ENCODE measurements at places on chromosomes 3 and 15.

DNA sequence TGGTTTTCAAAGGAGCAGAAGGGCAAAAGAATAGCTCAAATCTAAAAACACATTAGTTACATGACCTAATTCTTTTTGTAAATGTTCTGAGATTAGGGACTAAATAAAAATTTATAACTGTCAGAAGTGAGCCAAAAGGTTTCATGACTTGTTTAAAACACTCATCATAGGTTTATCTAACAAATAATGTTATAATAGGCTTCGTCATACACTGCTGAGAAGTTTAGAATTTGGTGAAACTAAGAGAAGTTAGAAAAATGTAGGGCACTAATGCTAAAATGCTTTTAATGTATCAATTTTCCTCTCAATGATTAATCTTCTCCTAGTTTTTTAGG lies 468.8 kb upstream of the CDIN1 start:
- no peak for DNase-seq

DNA sequence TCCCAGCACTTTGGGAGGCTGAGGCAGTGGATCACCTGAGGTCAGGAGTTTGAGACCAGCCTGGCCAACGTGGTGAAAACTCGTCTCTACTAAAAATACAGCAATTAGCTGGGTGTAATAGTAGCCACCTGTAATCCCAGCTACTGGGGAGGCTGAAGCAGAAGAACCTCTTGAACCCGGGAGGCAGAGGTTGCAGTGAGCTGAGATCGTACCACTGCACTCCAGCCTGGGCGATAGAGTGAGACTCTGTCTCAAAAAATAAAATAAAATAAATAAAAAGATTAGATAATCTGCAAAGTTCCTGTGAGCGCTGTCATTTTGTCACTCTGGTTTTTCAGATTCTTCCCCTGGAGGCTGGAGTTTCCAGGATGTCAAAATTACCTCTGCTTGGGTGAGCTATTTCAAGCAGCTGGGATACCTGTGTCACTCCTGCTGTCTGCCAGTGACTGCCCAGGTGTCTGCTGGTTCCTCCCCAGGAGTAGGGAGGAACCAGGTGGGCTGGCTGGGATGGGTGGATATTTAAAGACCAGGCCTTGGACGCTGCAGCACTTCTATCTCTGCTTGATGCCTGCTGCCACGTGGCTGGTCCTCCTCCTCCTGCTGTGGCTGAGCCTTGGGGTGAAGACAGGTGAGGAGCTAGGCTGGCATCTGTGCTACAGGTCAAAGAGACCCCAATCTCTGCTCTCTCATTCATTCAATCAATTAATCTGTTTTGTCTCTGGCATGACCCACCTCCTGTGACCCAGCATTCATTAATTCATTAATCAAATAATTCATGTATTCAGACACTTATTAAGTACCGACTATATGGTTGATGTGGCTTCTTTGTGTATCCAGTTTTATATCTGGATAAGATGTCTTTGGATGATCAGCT lies 19.5 kb upstream of the MUC20 start:
- no peak for DNase-seq

- DNase-seq: no peak
These were observed 85.9 kb downstream of the FAIM start for GRCh38 chr3:138694287-138695007.

DNA sequence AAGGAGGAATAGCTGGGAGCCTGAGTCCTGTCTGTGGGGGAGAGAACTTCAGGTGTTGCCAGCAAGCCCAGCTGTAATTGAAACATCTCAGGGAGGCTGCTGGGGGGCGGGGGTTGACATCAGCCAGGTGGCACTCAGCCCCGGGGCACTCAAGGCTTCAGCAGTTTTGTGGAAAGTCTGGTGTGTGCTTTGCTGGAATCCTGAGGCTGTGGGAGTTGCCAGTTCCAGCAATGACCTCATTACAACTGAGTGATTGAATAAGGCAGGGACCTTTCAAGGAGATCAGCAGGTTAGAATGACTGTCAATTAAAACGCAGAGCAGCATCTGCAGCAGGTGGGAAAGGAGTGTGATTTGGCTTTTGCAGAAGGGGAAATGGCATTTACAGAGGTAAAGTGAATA lies 75.7 kb downstream of the FAM43A start:
- no peak for DNase-seq

DNA sequence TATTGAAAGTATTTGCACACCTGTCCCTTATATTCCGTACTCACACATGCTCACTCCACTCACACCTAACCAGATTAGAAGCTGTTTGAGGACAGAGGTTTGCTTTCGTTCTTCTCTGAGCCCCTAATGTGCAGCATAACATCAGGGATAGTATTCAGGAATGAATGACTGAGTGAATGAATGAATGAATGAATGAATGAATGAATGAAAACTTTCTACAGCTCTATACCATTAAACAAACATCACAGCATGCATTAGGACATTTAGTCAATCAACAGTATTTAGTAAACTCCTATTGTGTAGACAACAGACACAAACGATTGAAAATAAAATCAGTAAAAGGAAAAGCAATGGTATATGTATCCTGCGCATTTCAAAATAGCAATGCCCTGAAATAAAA lies 212.7 kb downstream of the SHQ1 start:
- DNase-seq: no peak

DNA sequence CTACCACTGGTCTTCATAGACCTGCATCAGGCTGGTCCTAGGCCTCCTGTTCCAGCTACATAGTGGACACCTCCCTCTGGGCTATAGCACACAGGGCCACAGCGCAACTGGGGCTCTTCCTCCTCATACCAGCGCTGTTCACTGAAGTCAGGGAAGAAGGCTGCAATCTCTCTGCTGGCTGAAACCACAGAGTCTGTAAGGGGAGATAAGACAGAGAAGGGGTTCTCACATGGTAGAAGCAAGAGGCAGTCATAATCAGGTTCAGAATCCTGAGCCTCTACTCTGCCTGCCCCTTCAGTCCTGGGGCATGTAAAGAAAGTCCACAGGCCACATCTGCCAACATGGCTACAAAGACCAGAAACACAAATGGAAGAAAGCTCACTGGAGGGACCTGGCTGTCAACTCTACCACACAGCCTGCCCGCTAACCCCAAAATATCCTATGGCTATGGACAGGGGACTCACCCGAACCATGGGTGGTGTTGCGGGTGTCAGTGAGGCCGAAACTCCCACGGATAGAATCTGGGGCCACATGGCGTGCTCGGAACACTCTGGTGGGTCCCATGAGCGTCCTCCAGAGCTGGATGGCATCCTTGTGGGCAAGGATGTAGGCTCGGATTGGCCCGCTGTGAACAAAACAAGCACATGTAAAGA lies 38.7 kb downstream of the SPINK8 start:
- DNase-seq: no peak

DNA sequence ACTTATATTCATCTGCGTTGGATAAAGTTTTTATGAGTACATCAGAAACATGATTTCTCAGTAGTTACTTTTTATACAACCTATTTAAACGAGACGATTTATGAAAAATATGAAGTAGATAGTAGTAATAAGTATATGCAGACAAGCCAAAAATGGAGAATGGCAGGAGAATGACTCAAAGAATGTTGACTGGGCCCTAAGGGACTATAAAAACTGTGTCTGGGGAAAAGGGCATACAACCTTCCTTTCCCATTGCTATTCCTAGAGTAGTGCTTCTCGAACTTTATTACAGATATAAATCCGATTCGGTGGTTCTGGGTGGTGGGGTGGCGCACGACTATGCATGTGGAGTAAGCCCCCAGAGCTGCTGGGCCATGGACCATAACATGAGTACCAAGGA lies 558.5 kb downstream of the FOXP1 start:
- no peak for DNase-seq

- no peak for DNase-seq
These were observed 128.9 kb downstream of the KLF13 start for GRCh38 chr15:31455499-31455898.

DNA sequence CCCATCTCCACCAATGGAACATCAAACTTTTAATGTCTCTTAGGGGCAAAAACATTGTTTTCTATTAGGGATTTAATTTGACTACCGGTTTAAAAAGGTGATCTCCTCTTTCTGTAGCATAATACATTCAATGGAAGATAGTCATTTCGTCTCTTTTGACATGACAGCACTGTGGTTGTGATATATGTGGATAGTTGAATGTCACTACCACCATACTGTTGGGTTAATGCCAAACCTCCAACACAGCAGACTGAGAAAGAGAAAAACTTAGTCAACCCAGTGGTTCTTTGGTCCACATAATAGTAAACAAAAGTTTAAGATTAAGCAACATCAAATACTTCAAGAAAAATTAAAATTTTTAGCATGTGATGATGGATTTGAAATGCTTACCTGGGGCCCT lies 530.4 kb downstream of the AGBL1 start:
- DNase-seq: no peak

GRCh38 chr15:42456971-42457370 lies 34.0 kb downstream of the ZNF106 start:
- DNase-seq: no peak

DNA sequence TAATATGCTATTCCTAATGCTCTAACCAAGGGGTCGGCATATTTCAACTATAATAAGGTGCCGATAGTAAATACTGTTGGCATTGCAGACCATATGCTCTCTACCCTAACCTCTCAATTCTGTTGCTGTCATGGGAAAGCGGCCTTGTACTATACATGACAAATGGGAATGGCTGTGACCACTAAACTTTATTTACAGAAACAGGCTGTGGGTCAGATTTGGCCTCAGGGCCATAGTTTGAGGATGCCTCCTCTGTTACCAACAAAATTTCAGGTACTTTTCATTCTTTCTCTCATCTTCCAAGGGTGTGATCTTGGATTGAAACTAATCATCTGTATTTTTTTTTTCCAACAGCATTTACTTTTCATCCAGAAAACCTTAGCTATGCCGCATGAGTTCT lies 242.0 kb downstream of the MAGI1 start:
- no peak for DNase-seq

GRCh38 chr3:9019259-9019961 lies 56.1 kb upstream of the RAD18 start:
- DNase-seq: no peak

- DNase-seq: no peak
These were observed 3.3 kb upstream of the CP start for GRCh38 chr3:149224736-149225594.

DNA sequence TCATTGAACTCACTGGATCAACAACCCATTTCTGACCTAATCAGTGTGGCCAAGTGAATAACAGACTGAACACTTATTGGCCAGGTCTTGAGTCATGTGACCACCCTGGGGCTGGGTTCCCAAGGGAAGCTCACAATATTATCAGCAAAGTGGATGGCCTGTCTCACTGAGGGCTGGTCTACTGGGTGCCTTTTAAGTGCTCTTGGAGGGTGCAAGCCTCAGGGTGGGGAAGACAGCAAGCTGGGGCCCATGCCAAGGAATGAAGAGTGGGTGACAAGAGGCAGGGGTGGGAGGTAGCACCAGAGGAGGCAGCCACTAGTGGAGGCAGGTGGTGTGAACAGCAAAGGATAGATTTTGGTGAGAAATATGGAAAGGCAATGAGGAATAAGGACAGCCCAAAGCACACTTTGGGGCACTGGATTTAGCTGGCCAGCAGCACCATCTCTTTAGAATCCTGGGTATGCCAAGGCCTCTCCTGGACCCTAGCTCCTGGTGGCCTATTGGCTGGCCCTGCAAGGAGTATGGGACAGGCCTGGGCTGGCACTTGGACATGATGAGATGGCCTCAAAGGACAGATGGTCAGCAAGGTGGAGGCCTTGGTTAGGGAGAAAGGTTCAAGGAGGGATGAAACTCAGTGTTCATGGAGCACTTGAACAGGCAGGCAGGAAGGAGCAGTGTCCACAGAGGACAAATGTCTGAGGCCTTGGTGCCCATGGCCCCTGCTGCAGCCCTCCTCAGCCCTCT lies 34.2 kb downstream of the HMCES start:
- no peak for DNase-seq

GRCh38 chr15:90037961-90038631 lies 37.0 kb downstream of the ZNF710 start:
- no peak for DNase-seq

- DNase-seq: no peak
These were observed 18.0 kb upstream of the PLXND1 start for GRCh38 chr3:129624347-129625071.

GRCh38 chr3:188403404-188403803 lies 249.4 kb downstream of the LPP start:
- no peak for DNase-seq

DNA sequence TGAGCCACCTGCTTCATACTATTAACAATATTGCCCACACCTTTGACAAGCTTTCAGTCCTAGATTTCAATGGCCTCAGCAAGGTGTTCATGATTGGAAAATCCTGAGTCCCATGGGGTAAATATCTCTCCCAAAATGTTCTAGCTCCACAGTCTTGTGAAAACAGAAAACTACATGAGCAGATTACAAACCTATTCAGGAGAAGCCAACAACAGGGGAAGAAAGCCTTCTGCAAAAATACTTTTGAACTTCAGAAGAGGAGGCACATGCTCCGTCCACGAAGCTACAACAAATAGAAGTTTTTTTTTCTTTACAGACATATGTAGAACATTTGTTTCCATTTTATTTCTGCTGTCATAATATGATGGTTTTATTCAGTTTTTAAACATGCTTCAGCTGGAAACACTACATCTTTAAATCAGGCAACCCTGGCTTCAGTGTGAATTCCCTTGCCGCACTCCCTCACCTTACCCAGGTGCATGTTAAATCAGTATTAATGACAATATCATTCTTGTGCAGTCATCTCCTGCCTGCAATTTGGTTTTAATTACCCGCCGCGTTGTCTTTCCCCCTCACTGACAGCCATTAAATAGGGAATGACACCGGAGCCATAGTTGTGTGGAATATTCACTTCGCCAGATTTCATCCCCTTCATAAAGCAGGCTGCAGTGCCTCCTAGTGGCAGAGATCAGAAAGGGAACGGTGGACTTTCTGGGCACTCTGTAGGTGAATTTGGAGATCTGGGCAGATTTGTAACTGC lies 725.5 kb upstream of the ARRDC4 start:
- DNase-seq: peak; percentile 80

- no peak for DNase-seq
These were observed 126.7 kb downstream of the ATP10A start for GRCh38 chr15:25736461-25736860.

DNA sequence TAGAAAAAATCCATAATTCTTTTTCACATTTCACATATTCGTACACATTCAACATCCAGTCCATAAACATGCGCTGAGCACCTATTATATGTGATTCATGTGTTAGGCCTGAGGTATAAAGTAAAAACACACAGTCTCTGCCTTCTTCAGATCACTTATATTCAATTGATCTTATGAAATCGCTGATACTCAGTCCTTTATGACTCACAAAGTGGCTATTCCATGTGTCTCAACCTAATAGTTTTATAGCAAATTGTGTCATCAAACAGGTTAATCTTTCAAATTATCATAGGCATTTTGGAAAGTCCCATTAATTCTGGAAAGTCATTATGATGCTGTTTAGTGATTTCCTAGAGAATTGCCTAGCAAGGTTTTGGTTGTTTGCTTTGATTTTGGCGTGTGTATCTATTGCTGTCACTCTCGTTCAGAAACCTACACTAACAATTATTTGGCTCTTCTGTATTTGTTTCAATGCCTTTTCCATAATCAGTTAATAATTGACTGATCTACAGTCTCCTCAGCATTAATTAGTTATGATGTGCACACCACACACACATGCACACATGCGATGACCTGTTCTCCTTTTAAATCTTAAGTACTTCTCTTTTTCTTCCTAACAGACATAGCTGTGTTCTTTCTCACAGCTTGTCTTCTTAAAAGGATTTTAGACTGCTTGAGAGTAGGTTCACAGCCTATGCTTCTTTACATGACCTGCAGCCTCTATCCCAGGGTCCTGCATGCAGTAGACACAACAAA lies 353.1 kb downstream of the MECOM start:
- DNase-seq: no peak

GRCh38 chr3:48935530-48935929 lies 16.9 kb downstream of the ARIH2 start:
- DNase-seq: no peak

Measured in right renal pelvis (tissue), 4 donors.